Fibroblast of lung (primary cell): ENCODE measurements at places on chromosomes 1 and 21. TPM values are rescaled to one million over a fixed set of nuclear protein-coding genes. Genes with fewer than 3 reads are reported as not detected.

The CELSR2 gene
- total RNA-seq: 3.1 and 3.5 TPM in 2 replicates

GRCh38 chr1:160753594-160753993, 14.5 kb downstream of the SLAMF7 start:
- no peaks in the 10 kb centered on the region for H3K4me1 ChIP-seq
- no peak for DNase-seq
- H3K27ac ChIP-seq: no peak overlapping the region
- no peaks in the 10 kb centered on the region for H3K36me3 ChIP-seq

GRCh38 chr1:167667536-167667935, 37.5 kb downstream of the RCSD1 start:
- DNase-seq: no peak
- no peak overlapping the region for H3K27ac ChIP-seq
- H3K36me3 ChIP-seq: no peaks in the 10 kb centered on the region
- H3K4me3 ChIP-seq: no peak overlapping the region
- peaks cover 10% of the 10 kb centered on the region for H3K4me1 ChIP-seq

GRCh38 chr1:2150801-2151200, 43.8 kb downstream of the FAAP20 start:
- no peaks in the 10 kb centered on the region for H3K4me1 ChIP-seq
- no peak for DNase-seq
- H3K27me3 ChIP-seq: no peaks in the 10 kb centered on the region
- no peaks in the 10 kb centered on the region for H3K36me3 ChIP-seq
- H3K27ac ChIP-seq: no peak overlapping the region

GRCh38 chr1:200737647-200738291, 924 bp upstream of the CAMSAP2 start:
- no peaks in the 10 kb centered on the region for H3K36me3 ChIP-seq
- H3K27ac ChIP-seq: no peak overlapping the region
- peaks cover under 1% of the 10 kb centered on the region for H3K4me1 ChIP-seq
- H3K4me3 ChIP-seq: peak overlapping the region; percentile 48

GRCh38 chr1:223364685-223365382, 858 bp upstream of the SUSD4 start:
- DNase-seq: no peak
- H3K36me3 ChIP-seq: no peaks in the 10 kb centered on the region
- no peak overlapping the region for H3K4me3 ChIP-seq
- H3K4me1 ChIP-seq: no peaks in the 10 kb centered on the region
- H3K27me3 ChIP-seq: peaks cover 35% of the 10 kb centered on the region
- H3K27ac ChIP-seq: no peak overlapping the region

DNA sequence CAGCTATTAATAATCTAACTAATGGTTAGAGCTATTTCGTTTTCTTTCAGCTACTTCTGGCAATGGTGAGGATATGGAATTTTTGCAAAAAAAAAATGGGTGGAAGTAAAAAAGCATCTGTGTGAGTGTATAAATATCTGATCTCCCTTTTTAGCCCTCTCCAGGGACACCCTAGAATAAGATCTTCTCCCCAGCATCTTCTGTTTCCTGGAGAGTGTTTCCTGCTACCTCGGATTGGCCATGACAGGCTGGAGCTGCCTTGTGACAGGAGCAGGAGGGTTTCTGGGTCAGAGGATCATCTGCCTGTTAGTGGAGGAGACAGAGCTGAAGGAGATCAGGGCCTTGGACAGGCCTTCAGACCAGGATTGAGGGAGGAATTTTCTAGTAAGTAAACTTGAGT, 23.8 kb downstream of the HSD3B2 start:
- H3K27ac ChIP-seq: no peak overlapping the region
- no peaks in the 10 kb centered on the region for H3K4me1 ChIP-seq
- no peak overlapping the region for H3K4me3 ChIP-seq
- H3K27me3 ChIP-seq: no peaks in the 10 kb centered on the region

- no peak overlapping the region for H3K27ac ChIP-seq
- no peaks in the 10 kb centered on the region for H3K27me3 ChIP-seq
- H3K36me3 ChIP-seq: no peaks in the 10 kb centered on the region
- DNase-seq: no peak
Measured at GRCh38 chr1:235873045-235873444, 6.3 kb upstream of the LYST start.

GRCh38 chr1:156394835-156395461, 25.9 kb downstream of the RHBG start:
- no peak overlapping the region for H3K27ac ChIP-seq
- peaks cover 11% of the 10 kb centered on the region for H3K27me3 ChIP-seq
- no peaks in the 10 kb centered on the region for H3K4me1 ChIP-seq
- DNase-seq: no peak
- H3K36me3 ChIP-seq: no peaks in the 10 kb centered on the region

The UMODL1 gene
- not detected in 2 replicates for total RNA-seq

The VAMP4 gene
- 14.1 and 32.9 TPM in 2 replicates for total RNA-seq

- H3K4me3 ChIP-seq: no peak overlapping the region
- no peak overlapping the region for H3K27ac ChIP-seq
- peaks cover 3% of the 10 kb centered on the region for H3K4me1 ChIP-seq
- no peaks in the 10 kb centered on the region for H3K36me3 ChIP-seq
- DNase-seq: no peak
- H3K27me3 ChIP-seq: no peaks in the 10 kb centered on the region
Measured at GRCh38 chr1:33872275-33872674, 8.4 kb downstream of the HMGB4 start.

DNA sequence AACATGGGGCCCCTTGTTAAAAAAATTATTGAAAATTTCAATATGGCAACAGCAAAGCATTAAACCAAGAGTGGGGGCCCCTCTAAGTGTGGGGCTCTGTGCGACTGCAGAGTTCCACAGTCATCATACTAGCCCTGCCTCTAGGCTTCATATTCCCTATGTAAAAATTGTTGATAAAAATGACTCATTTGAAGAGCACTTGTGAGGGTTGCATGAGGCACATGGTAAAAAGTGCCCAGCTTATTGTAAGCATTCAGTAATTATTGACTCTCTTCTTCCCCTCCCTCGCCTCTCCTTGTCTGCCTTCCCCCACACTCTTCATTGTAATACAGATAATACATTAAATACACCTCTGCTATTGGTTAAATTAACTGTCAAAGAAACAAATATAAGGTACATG, 86.7 kb upstream of the PTBP2 start:
- no peaks in the 10 kb centered on the region for H3K27me3 ChIP-seq
- H3K36me3 ChIP-seq: no peaks in the 10 kb centered on the region
- peak; percentile 51 for DNase-seq
- H3K27ac ChIP-seq: no peak overlapping the region

GRCh38 chr1:215544566-215544965, 22.5 kb upstream of the KCTD3 start:
- no peaks in the 10 kb centered on the region for H3K4me1 ChIP-seq
- H3K27me3 ChIP-seq: peaks cover 3% of the 10 kb centered on the region
- H3K4me3 ChIP-seq: no peak overlapping the region
- no peak for DNase-seq

GRCh38 chr1:154463512-154463990, 38.5 kb upstream of the TDRD10 start:
- no peaks in the 10 kb centered on the region for H3K27me3 ChIP-seq
- no peak for DNase-seq
- H3K4me1 ChIP-seq: peaks cover 5% of the 10 kb centered on the region
- no peaks in the 10 kb centered on the region for H3K36me3 ChIP-seq
- peak overlapping the region; percentile 81 for H3K27ac ChIP-seq
- no peak overlapping the region for H3K4me3 ChIP-seq

GRCh38 chr1:240806200-240806745, 194.3 kb upstream of the GREM2 start:
- no peak overlapping the region for H3K4me3 ChIP-seq
- no peak for DNase-seq
- H3K27ac ChIP-seq: no peak overlapping the region
- no peaks in the 10 kb centered on the region for H3K4me1 ChIP-seq

- H3K27ac ChIP-seq: no peak overlapping the region
- no peaks in the 10 kb centered on the region for H3K4me1 ChIP-seq
- DNase-seq: no peak
- no peaks in the 10 kb centered on the region for H3K27me3 ChIP-seq
Measured at GRCh38 chr1:227730630-227731151, 4.4 kb downstream of the JMJD4 start.

GRCh38 chr1:242065813-242066212, 66.9 kb upstream of the MAP1LC3C start:
- DNase-seq: no peak
- no peaks in the 10 kb centered on the region for H3K27me3 ChIP-seq
- H3K4me3 ChIP-seq: no peak overlapping the region
- no peak overlapping the region for H3K27ac ChIP-seq
- no peaks in the 10 kb centered on the region for H3K4me1 ChIP-seq

DNA sequence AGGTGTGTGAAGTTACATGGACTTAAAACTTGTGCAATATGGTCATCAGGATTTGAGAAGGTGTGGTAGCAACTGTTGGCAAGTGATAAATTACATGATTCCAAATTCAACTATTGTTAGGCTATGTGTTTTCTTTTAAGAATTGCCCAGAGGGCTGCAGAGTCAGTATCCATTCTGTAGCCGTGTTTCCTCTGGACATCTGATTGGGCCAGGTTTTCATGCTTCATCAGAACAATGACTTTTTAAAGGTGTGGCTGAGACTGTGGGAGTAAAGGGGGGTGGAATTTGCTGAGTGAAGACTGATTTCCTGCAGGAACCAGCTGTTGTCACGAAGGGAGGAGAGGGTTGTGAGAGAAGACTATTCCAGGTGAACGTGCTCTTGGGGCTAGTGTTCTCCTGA, 1.7 kb upstream of the HRNR start:
- no peak overlapping the region for H3K27ac ChIP-seq
- no peaks in the 10 kb centered on the region for H3K27me3 ChIP-seq
- H3K4me1 ChIP-seq: no peaks in the 10 kb centered on the region

- no peaks in the 10 kb centered on the region for H3K27me3 ChIP-seq
- peak; percentile 31 for DNase-seq
- H3K27ac ChIP-seq: no peak overlapping the region
- H3K4me3 ChIP-seq: no peak overlapping the region
- no peaks in the 10 kb centered on the region for H3K36me3 ChIP-seq
Measured at GRCh38 chr1:236875975-236876374, 80.9 kb downstream of the MTR start.

DNA sequence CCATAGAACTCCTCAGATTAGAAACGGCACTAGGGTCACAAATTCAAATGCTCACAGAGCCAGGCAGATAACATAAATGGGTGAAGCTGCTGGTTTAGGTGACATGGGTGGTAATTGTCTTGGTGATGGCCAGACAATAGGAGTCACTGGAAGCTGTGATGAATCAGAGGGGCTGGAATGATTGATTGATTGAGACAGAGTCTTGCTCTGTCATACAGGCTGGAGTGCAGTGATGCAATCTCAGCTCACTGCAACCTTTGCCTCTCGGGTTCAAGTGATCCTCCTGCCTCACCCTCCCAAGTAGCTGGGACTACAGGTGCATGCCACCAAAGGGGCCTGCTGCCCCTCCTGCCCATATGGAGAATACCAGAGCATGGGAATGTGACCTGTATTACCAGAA, 63.0 kb downstream of the HIVEP3 start:
- no peaks in the 10 kb centered on the region for H3K36me3 ChIP-seq
- H3K27me3 ChIP-seq: peaks cover 2% of the 10 kb centered on the region
- DNase-seq: no peak
- H3K4me3 ChIP-seq: no peak overlapping the region

GRCh38 chr1:29835874-29836273, 599.6 kb downstream of the PTPRU start:
- no peak for DNase-seq
- no peaks in the 10 kb centered on the region for H3K4me1 ChIP-seq
- no peaks in the 10 kb centered on the region for H3K27me3 ChIP-seq
- H3K4me3 ChIP-seq: no peak overlapping the region
- no peaks in the 10 kb centered on the region for H3K36me3 ChIP-seq
- H3K27ac ChIP-seq: no peak overlapping the region

The LCE7A gene
- not detected in 2 replicates for total RNA-seq

The PLA2G2C gene
- total RNA-seq: not detected in 2 replicates

DNA sequence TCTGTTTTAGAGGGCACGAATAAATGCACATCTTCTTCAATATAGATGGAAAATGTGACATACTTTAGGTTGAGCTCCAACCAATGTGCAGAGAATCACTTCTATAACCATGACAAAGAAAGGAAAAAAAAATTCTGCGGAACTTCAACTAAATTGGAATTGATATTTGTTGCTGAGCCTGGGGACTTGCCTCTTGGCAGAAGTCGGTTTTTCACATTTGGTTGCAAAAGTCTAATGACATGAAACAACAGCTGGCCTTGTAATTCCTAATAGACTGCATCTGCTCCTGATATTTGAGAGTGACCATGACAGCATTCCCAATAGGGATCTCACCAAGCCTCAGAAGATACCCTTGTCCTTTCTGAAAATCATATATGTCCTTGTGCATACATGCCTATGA, 112.8 kb downstream of the PRRX1 start:
- H3K27me3 ChIP-seq: no peaks in the 10 kb centered on the region
- H3K4me3 ChIP-seq: no peak overlapping the region
- H3K4me1 ChIP-seq: no peaks in the 10 kb centered on the region
- H3K27ac ChIP-seq: no peak overlapping the region

DNA sequence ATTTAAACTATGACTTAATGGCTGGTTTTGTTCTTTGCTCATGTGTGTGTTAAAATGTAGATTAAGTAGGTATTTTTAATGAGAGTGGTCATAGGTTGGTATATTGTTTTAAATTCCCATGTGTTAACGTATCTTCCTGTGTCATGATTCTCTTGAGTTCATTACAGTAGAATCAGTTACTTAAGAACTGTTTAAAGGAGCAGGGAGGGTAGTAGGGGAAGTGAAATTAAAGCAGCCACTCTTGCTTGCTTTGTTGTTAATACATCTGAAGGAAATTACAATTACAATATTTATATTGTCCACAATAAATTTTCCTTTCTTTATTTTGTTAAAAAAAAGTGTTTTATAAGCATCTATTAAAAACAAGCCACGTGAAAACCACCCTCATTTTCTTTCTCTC, 119.2 kb upstream of the KIAA1614 start:
- no peaks in the 10 kb centered on the region for H3K27me3 ChIP-seq
- H3K4me1 ChIP-seq: no peaks in the 10 kb centered on the region
- H3K4me3 ChIP-seq: no peak overlapping the region
- H3K36me3 ChIP-seq: no peaks in the 10 kb centered on the region

DNA sequence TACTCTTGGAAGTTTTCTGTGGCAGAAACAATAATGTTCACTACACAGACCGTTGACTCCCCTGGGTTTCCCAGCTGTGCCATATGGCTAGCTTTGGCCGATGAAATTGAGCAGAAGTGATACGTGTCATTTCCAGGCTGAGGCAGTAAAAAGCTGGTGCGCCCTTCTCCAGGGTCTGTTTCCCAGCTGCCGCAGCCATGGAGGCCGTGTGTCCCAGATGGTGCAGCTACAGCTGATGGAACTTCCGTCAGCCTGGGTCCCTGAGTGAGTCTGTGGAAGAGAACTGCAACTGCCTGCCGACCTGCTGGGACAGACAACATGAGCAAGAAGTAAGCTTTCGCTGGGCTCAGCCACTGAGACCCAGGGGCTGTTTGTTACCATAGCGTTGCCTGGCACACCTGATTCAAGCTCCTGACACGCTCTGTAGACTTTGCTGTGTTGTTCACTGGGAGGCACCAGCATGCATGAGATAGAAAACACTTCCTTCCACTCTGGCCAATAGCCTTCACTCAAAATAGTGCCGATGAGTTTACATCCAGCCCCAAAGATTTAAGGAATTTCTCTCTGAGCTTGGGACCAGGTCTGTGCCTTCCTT, 116.3 kb upstream of the SLC25A33 start:
- H3K4me1 ChIP-seq: no peaks in the 10 kb centered on the region
- no peak overlapping the region for H3K27ac ChIP-seq
- no peak overlapping the region for H3K4me3 ChIP-seq

The USH2A gene
- total RNA-seq: under 0.01 TPM in 2 replicates

- no peaks in the 10 kb centered on the region for H3K4me1 ChIP-seq
- no peak overlapping the region for H3K4me3 ChIP-seq
- H3K36me3 ChIP-seq: no peaks in the 10 kb centered on the region
- H3K27me3 ChIP-seq: no peaks in the 10 kb centered on the region
- H3K27ac ChIP-seq: no peak overlapping the region
- DNase-seq: peak; percentile 27
Measured at GRCh38 chr1:171913385-171913784, 72.1 kb downstream of the DNM3 start.
